ENCODE measurements at places on chromosomes 6 and 20. TPM values are rescaled to one million over a fixed set of nuclear protein-coding genes. Genes with fewer than 3 reads are reported as not detected.
A peak's percentile ranks its signal among the peaks of the same experiment; 100 is the strongest.

- no peak overlapping the region for H3K4me3 ChIP-seq
- no peaks in the 10 kb centered on the region for H3K36me3 ChIP-seq
- H3K4me1 ChIP-seq = no peaks in the 10 kb centered on the region
- no peak for DNase-seq
- H3K27ac ChIP-seq = no peak overlapping the region
Measured at GRCh38 chr6:73177221-73177944, 47.9 kb downstream of the KHDC1L start.

DNA sequence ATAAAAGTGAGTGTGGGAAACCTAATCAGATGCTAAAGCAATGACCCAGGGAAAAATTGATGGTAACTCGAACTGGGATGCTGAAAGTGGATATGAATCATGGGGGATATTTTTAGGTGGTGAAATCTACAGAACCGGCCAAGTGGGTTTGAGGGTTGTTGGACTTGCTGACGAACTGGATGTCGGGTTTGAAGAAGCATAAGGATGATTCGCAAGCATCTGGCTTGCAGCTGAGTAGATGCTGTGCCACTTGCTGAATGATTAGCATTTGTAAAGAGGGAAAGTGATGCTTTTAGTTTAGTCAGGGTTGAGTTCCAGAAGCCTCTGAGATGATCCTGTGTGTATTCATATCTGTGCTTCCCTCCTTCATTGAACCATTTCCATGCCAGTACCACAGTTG is 54.9 kb downstream of the UBR2 start:
- no peak overlapping the region for H3K4me3 ChIP-seq
- peaks cover 24% of the 10 kb centered on the region for H3K36me3 ChIP-seq
- no peak for DNase-seq
- H3K27ac ChIP-seq = no peak overlapping the region

GRCh38 chr20:6178537-6178936 is 55.7 kb upstream of the FERMT1 start:
- no peak for DNase-seq
- H3K4me1 ChIP-seq = peaks cover 3% of the 10 kb centered on the region
- H3K36me3 ChIP-seq = no peaks in the 10 kb centered on the region
- peaks cover 8% of the 10 kb centered on the region for H3K27me3 ChIP-seq

Gene VSTM2L
- 5.0 TPM for total RNA-seq

Gene TAF8
- total RNA-seq = 38.9 TPM

- DNase-seq = no peak
- no peaks in the 10 kb centered on the region for H3K27me3 ChIP-seq
- H3K4me3 ChIP-seq = no peak overlapping the region
- H3K27ac ChIP-seq = peak overlapping the region; percentile 64
Measured at GRCh38 chr20:50541606-50542041, 31.4 kb downstream of the PTPN1 start.

DNA sequence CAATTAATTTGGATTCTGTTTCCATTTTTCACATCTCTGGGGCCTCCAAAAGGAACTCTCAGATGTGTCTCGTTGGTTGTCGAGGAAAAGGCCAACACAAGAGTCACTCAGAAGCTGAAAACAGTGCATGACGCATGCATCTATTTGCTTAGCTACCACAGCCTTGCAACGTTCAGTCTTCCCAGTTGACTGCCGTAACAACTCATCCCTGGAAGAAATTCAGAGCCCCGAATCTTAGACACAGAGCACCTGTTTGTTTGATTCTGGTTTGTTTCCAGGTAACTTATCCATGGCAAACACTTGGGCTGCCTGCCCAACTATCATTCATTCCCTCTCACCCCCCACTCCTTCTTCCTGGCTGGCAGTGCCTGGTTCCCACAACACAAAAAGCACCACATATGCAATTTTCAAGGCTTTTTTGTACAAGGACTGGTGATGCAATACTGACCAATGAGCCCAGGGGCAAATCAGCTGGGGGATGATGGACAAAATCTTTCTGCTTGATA is 60.5 kb downstream of the ZMYND8 start:
- no peaks in the 10 kb centered on the region for H3K27me3 ChIP-seq
- H3K4me1 ChIP-seq = no peaks in the 10 kb centered on the region
- no peak overlapping the region for H3K4me3 ChIP-seq
- H3K27ac ChIP-seq = no peak overlapping the region

Gene SIRPD
- total RNA-seq = not detected

DNA sequence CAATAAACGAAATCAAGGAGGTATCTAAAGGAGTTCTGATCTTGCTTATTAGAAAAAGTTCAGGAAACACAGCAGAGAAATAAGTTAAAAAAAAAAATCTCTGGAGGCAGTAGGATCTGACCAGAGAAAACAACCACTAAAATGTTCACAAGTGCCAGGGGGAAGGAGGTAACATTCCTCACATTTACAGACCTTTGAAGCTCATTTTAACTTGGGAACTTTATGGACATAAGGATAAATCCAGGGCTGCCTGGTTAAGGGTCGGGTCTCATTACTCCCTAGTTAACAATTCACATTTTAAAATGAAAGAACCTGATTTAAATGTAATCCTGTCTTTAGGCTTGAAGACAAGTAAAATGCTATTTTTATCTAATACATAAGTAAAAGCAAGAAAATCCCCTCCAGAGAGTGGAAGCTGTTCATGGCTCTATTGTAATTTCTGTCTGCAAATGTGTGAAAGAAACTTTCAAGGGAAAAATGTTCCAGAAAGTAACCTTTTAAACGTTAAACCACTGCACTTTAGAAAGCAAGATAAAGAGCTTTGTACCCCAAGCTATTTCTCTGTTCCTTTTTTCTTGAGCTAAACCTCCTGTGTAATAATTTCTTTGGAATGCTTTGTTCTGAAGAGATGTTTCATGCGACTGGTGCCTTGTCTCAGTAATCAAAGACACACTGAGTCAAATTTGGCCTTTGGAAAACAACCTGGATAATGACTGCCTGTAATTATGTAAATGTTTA is 38.2 kb downstream of the MYLIP start:
- DNase-seq = no peak
- no peak overlapping the region for H3K4me3 ChIP-seq
- H3K4me1 ChIP-seq = peaks cover 25% of the 10 kb centered on the region
- no peaks in the 10 kb centered on the region for H3K36me3 ChIP-seq

All from progenitor cell of endocrine pancreas (in vitro differentiated cells).